Ascending aorta (tissue), 2 donors: ENCODE measurements at places on chromosomes 3 and 15.

GRCh38 chr3:191066669-191067068, 132.4 kb upstream of the OSTN start:
- DNase-seq: no peak

DNA sequence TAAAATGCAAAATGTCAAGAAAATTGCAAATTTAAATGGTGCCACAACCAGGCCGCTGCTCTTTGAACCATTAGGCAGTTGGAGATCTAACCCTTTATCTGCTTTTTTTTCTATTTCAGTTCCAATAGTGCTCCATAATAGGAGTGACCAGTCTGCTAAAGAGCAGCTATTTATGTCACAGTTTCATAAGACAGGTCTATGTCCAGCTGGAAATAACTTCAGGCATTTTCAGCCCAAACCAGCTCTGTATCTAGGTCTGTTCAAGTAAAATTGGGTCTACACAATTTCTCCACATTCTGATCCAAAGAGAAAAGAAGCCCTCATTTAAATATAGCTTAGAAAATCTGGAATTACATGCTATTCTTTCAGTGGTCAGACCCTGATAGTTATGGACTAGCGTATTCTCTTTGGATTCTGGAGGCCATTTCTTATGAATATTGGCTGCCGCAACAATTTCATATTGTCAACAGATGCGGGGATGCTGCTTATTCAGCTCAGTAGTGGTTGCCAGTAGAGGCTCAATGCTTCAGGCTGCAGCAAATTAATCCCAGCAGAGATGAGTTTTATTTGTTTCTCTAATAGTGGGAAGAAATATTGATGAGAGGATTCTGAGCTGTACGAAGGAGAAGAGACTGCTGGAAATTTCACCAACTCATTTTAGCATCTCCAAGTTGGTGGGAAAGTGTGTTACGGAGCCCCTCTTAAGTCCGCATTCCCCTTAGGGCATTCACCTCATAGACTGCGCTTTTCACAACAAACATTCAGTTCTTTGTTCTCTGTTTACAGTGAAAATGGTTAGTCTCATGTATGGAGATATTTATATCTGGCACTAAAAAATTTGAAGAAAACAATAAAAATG, 887.0 kb downstream of the ROBO1 start:
- DNase-seq: no peak

DNA sequence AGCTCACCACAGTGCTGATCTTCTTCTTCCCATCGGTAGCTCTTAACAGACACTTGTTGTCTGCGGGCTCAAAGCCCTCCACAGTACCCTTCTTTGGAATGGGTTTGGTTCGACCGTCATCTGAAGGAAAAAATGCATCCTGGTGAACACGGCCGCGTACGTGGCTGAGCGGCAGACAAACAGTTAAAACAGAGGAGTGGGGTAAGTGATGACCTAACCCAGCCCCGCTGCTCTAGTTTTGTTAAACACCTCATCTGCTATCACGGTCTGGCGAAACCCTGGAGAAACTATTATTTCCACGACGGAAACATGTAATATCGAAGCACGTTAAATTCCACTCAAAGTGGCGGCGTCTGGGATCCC, 725 bp downstream of the SRP14 start:
- DNase-seq: no peak

DNA sequence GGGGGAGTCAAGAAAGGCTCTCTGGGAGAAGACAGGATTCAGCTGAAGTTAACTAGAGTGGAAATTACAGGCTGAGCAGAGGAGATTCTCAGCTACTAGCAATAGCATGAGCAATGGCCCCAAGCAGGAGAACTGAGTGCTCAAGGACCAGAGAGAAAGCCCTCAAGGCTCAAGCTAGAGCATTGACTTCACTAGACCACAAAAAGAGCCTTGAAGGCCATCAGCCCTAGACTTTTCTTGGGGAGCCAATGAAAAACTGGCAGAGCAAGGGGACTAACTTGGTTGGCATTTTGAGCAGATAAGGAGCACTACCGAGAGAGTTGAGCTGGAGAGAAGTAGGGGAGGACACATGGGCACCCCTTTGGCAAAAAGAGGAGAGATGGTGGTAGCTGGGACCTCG, 277.6 kb downstream of the FEZF2 start:
- DNase-seq: no peak

DNA sequence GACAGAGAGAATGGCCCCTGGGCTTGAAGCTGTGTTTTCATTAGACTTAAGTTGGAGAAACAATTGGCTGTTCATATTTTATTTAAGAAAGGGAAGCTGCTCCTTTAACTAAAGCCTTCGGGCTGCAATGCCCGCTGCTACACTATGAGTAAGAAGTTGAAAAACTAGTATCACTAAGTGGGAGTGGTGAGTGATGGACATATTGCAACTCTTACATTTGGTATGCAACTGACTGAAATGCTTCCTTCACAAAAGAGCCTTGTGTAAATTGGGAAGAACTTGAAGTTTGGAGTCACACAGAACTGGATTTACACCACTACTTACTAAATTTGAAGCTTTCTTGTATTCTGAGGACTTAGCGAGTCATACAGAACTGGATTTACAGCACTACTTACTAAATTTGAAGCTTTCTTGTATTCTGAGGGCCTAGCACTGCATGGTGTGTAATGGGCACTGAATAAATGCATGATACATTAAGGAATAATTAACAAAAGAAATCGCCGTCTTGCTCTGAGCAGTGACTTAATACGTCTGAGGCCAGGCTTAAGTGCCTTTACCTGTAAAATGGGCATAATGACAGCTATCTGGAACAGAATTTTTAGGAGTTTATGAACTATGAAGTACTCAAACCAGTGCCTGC, 149.5 kb downstream of the RYR3 start:
- DNase-seq: no peak

- DNase-seq: no peak
These were observed 16.6 kb downstream of the PAQR9 start for GRCh38 chr3:142946861-142947260.

DNA sequence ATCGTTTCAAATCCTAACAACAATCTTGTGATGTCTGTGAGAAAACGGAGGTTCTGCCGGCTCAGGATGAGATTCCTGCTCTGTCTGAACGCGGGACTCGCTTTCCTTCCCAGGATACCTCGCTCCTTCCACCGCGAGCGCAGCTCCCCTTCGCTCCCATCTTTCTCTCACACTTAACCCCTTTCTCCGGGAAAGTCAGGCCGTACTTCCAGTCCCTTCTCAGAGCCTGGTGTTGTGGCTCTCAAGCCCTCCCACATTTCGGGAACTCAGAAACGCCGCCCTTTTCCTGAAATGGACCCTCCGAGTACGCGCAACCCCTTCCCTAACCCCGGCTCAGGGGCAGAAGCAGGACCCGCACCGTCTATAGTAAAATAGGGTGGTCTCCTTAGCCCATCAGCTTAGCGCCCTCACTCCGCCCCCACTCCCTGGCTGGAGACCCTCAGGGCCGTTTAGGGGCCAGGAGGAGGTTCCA, 378 bp upstream of the FEM1B start:
- DNase-seq: no peak

- DNase-seq: no peak
These were observed 2.2 kb upstream of the UBA3 start for GRCh38 chr3:69082361-69082760.

GRCh38 chr3:71694358-71694999, 30.7 kb downstream of the EIF4E3 start:
- no peak for DNase-seq

DNA sequence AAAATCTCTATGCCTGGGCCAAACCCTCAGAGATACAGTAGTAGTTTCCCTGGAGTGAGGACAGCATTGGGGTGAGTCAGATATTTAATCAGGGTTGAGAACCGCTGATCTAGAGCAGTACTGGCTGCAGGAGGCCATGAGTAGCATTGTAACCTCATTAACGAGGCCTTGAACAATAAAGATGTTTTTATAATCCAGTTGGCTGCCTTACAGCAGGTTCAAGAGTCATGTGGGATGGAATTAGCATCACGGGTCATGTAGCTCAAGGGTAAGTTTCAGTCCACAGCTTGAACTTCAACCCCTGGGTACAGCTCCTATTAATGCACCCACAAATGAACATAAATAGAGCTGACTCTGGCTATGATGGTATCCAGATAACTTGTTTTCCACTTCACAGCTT, 5.1 kb downstream of the HPS3 start:
- DNase-seq: no peak

- DNase-seq: no peak
These were observed 317.7 kb upstream of the ADAMTS9 start for GRCh38 chr3:65005486-65005885.

DNA sequence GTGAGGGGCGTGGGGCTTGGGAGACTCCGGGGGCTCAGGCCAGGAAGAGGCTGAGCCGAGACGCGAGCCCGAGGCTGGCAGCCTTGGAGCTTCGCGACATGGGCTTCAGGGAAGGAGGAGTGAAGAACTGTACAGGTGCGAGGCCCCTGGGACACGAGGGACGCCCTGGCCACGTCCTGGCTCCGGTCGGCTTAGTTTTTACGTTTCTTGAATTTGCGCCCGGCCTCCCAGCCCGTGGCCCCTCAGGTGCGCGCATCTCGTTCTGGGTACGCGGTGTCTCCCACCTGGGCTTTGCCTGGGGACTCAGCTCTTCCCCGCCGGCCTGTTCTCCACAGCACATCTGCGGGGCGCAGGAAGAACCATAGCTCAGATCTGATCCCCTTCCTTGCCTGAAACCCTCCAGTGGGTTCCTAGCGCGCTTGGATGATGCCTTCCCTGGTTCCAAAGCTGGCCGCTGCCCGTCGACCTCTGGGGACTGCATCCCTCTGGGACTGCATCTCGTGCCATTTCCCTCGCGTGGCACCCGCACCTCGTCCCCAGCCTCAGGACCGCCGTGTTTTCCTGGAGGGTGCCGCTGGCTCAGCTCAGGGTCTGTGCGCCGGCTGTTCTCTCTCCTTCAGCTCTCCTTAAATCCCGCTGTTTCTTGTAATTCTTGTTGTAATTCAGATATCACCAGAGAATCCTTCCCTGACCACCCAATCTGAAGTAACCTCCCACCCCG, 614 bp downstream of the CHCHD6 start:
- DNase-seq: no peak

- no peak for DNase-seq
These were observed 18.8 kb upstream of the GASK1A start for GRCh38 chr3:42960282-42960681.

DNA sequence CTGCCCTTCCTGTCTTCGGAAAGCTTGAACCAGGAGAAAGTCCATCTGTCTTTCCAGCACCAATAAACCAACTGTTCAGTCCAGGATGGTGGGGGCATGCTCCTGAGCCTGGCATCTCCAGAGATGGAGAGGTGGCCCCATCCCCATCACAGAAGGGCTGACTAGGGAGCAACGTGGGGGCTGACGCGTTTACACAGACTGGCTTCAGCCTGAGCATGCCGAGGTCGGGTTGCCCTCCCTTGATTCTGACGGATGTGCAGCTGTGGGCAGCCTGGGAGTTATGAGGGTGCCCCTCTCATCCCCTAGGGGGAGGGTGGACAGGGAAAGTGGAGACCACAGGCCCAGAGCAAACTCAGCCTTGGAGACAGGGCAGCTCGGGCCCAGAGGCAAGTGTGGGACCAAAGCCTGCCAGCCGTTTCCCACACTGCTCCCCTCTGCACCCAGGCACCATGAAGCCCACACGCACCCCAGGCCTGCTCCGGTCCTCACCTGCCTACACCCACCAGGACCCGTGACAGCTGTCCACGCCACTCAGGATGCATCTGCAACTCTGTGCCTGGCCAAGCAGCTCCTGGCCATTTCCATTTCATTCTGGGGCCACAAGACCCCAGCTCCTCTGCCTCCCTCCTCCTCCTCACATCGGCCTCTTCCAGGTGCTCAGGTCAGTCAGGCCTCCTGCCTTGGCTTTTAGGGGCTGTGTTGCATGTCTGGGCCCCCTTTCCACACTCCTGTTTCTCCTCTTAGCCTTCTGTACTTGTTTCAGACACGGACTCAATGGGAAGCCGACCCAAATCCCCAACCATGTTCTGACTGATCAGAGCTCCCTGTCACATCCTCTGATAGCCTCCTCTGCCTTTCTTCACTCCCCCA, 48.2 kb upstream of the SLC41A3 start:
- DNase-seq: peak; percentile 48

GRCh38 chr3:29384640-29385039, 103.8 kb downstream of the RBMS3 start:
- peak; percentile 67 for DNase-seq

DNA sequence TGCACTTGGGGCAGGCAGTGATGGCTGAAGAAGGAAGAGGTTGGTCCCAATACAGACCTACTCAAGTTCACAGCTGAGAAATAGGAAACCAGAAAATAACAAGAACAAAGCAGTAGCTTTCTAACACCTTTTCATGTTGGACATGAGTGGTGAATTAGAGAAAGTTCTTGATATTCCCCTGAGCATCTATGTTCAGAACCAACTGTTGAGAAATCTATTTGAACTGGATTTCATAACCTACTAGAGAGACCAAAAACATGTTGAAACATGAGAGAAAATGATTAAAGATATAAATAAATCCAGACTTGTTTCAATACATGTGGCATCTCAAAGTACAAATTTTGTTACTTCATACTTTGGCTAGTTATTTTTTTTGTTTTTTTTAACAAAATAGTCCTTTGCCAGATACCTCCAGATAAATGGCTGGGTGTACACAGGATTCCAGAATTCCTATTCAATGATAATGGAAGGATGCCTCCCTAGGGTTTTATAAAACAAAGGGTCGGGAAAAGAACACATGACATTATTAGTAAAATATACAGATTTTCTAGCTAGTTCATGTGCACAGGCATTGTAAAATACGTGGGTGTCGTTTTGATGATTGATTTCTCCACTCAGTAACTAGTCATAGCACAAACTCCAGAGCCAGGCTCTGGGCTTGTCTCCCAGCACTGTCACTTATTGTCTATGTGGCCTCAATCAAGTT, 34.4 kb upstream of the TNFSF10 start:
- no peak for DNase-seq
